ENCODE measurements at places on chromosomes 5 and 9.

- DNase-seq: peak; percentile 26
These were observed 40.0 kb upstream of the CDK5RAP2 start for GRCh38 chr9:120619751-120620655.

GRCh38 chr5:97049175-97049574 lies 93.2 kb downstream of the LIX1 start:
- DNase-seq: no peak

DNA sequence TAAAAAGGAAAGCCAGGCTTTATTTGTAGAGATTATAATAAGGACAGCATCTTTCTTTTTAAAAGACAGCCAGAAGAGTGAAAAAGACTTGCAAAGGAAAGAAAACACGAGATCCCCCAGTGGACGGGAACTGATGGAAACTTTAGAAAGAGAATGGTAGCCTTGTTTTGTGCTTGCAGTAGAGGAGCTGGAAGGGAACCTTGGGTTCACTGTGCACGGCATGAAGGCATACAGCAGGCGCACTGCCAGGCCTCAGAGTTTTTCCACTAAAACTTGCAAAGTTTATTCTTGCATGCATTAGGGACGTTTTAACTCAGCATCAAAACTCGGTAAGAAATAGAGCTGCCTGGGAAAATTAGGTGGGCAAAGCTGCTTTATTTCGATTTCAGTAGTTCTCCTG lies 248.6 kb downstream of the IRX1 start:
- DNase-seq: no peak

- no peak for DNase-seq
These were observed 927 bp upstream of the CDO1 start for GRCh38 chr5:115817386-115817785.

DNA sequence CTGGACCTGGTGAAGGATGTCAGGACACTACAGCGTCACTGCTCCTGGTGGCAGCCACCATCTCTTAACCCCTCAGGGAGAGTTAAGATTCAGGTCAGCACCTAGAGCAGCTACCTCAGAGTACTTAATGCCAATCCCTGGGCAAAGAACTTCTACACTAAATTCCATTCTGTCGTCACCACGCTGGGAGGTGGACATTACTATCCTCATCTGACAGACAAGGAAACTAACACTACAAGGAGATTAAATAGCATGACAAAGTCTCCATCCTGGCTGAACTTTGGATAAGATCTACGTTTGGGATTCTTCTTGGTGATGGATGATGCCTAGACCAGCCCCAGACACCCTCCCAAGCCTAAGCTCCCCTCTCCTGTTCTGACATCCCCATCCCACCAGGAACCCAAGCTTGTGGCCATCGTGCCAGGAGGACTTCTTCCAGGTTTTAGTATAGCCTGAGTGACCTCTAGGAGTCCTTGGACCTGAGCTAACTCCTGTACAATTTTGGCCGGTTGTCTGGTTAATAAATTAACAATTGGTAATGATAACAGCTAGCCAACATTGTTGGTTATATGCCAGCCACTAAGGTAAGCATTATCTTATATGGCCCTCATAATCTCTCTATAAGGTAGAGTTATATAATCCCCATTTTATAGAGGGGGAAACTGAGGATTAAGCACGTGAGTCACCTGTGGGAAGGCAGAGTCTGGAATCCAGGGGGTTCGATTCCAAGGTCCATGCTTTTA lies 54.8 kb downstream of the C5orf15 start:
- no peak for DNase-seq

- DNase-seq: no peak
These were observed 11.2 kb upstream of the CXXC5 start for GRCh38 chr5:139636975-139637408.

GRCh38 chr9:22855980-22856379 lies 409.4 kb downstream of the DMRTA1 start:
- no peak for DNase-seq

DNA sequence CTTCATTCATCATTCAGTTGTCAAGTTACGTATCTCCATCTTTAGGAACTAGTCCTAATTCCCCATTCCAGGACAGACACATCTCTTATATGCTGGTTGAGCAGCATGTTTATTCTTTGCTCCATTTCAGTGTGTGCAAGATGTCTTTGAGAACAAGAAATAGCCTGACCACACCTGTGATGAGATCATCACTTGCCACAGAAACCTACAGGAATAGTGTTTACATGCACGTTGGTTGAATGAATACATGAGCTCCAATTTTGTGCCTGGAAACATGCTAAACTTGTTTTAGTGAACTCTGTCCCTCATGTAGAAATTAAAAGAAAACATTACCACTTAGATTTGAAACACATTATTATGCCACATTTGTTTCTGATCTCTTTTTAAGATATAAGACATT lies 489.1 kb downstream of the CDH18 start:
- DNase-seq: no peak

DNA sequence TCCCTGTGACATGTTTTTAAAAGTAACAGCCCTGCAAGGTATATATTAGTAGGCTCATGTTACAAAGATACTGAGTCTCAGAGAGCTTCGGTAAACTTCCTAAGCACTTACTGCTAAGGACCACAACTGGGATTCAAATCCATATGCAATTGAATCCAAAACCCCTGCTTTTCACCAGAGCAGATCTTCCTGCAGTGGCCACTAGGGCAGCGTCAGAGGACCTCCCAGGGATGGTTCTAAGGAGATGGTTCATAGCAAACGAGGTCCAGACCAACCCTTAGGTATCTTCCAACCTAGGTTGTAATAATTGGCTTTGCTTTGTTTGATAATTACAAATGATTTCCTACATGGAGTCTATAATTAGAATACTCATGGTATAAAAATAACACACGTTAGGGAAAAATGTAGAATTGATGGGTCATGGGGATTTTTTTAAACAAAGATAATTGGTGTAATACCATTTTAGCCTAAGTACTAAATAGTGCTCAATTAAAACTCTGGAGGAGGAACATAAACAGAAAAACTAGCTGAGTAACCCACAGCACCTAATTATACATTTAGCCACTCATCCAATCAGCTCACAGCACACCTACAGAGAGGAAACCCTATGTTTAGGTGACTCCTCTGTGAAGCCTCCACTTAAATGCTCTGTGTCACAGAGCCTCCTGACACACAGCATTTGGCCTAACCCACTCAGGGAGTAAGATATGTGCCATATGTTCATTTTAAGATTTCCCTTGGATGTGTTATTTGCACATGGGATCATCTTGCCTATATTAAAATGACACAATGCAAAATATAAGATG lies 10.0 kb upstream of the CAST start:
- no peak for DNase-seq
